ENCODE measurements at places on chromosomes 1 and 21.

DNA sequence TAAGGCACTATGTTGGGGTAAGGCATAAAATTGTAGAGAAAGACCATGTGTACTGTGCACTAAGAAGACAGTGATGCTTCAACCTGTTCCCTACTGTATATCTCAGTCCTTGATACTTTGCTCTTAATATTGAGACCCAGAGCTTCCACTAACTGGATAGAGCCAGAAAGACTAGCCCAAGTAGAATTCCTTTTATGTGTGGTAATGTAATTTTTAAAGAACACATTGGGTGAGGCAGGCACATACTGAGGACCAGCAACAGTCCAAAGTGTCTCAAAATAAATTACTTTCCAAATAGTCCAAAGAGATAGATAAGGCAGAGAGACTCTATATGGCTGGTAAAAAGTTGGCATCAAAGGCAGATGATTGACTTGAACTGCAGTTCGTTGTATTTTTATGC lies 31.4 kb upstream of the MROH9 start:
- no peak for DNase-seq

DNA sequence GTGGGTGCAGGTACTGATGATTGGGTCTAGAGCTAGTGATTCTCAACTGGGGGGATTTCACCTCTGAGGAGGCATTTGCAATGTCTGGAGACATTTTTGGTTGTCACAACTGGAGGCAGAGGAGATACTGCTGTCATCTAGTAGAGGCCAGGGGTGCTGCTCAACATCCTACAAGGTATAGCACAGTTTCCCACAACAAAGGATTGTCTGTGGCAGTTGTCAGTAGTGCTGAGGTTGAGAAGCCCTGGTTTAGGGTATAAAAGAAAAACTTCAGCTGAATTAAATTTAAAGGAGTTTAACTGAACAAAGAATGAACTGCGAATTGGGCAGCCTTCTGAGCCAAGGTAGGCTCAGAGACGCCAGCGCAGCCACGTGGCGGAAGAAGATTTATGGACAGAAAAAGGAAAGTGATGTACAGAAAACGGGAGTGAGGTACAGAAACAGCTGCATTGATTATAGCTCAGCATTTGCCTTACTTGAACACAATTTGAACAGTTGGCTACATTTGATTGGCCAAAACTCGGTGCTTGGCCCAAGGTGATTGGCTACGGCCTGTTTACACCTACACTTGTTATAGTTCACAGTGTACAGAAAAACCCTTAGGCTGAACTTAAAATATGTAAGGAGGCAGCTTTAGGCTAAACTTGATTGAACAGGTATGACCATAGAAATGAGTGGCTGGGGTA lies 40.4 kb downstream of the MPZL1 start:
- DNase-seq = no peak

- no peak for DNase-seq
These were observed 21.5 kb downstream of the EPHB2 start for GRCh38 chr1:22731924-22732720.

DNA sequence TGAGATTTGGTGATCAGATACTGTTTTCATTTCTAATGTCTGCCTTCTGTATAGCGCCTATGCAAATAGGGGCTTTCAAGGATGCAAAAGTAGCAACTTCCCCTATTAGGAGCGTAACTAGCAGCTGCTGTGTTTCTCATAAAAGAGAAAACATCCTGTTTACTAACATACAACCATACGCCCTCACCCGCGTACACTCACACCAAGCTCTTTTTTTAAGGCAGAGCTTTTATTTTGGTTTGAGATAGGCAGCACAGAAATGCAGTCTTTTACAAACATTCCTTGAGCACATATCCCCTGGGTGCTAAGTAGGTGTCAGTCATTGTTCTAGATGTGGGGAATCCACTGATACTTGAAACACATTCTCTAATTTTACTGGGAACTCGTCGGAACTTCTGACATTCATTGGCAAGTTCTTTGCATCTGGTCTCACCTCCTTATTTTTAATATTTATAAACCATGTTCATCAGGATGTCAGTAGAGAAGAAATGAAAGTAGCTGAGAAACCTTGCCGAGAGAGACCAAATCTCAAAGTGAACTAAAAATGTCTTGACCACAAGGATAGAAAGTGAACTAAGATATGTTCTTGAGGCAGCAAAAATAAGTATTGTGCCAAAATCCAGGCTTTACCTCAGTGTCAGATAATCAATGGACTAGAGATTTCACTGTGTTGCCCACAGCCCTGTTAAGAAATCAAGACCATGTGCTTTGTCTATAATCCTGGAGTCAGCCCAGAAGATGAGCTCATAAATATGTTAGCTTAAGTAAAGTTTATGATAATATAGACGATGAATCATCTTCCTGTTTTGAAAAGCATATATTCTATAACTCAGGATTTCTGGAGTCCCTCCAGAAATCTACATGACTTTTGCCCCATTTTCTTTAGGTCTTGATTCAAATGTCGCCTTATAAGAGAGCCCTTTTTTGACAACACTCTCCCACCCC lies 350.9 kb downstream of the ST6GALNAC3 start:
- DNase-seq = no peak

GRCh38 chr1:76113446-76113845 lies 38.9 kb downstream of the ST6GALNAC3 start:
- no peak for DNase-seq

DNA sequence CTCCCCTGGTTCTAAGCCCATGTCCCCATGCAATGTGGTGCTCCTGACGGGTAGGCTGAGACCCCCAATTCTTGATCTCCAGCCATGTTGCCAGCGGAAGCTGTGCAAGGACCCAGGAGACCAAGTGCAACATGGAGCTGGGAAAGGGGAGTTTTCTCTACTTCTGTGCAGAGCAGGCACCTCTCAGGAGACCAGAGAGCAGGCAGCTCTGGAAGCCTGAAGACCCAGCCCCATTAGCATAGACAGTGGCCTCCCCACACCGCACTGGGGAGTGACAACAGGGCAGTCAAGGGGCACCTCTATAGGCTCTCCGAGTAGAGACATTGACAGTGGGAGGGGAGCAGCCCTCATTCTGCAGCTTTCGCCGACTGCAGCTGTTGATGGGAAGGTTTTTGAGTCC lies 410.2 kb downstream of the MATN1 start:
- no peak for DNase-seq

DNA sequence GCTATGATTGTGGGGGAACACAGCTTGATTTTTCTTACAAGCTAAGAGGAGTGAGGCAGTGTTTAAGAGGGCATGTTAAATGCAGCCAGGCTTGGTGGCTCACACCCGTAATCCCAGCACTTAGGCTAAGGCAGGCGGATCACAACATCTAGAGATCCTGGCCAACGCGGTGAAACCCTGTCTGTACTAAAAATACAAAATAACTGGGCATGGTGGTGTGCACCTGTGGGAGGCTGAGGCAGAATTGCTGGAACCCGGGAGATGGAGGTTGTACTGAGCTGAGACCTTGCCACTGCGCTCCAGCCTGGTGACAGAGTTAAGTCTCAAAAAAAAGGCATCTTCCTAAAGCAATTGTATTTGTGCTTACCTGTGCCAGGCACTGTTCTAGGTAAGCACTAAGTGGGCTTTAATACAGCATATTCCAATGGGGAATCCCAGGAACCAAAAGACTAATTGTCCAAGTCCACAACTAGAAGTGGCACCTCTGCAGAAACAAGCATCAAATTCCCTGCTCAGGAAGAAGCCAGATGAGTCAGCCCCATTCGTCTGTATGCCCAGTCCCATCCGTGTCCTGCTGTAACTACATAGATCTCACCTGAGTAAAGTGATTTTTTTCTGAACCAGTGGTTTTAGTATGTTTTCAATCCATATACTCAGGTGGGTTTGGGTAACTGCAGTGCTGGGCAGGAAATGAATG lies 4.6 kb downstream of the RCC1 start:
- DNase-seq = no peak

GRCh38 chr1:51768971-51769588 lies 109.4 kb downstream of the NRDC start:
- no peak for DNase-seq

- DNase-seq = no peak
These were observed 2.2 kb downstream of the SLC30A2 start for GRCh38 chr1:26043765-26044164.

DNA sequence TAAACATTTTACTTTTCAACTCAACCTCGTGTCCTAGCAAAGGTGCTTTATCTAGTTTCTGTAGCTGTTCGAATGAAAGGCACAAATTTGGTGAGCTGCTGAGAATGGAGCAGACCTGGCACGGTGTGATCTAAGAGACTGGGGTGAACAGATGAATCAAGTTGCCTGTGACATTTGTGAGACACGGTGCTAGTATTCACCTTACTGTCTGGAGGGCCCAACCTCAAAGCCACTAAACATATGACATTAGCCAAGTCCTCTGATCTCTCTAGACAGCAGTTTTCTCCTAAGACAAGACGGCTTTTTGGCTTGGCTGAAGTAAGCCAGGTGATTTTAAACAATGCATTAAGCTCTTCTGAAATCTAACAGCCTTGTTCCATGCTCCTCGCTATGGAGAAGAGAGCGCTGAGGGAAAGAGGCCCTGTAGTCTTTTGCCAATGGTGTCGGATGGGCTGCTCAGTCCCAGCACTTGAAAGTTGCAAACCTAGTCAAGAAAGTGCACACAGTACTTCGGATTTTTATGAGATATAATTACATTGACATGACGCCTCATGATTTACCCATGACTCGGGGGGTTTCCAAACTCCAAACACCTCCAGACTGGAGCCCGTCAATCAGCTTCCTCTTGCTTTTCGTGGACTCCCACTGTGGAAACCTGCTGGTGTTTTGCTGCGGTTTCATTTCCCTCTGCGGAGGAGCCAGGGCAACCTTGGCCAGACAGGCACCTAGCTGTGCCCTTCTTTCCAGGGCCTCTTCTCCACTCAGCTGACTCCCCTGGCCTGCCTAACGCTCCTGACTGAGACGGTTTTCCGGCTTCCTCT lies 794 bp upstream of the TOR3A start:
- peak; percentile 8 for DNase-seq

- no peak for DNase-seq
These were observed 5.5 kb downstream of the NCAM2 start for GRCh38 chr21:21003701-21004100.

DNA sequence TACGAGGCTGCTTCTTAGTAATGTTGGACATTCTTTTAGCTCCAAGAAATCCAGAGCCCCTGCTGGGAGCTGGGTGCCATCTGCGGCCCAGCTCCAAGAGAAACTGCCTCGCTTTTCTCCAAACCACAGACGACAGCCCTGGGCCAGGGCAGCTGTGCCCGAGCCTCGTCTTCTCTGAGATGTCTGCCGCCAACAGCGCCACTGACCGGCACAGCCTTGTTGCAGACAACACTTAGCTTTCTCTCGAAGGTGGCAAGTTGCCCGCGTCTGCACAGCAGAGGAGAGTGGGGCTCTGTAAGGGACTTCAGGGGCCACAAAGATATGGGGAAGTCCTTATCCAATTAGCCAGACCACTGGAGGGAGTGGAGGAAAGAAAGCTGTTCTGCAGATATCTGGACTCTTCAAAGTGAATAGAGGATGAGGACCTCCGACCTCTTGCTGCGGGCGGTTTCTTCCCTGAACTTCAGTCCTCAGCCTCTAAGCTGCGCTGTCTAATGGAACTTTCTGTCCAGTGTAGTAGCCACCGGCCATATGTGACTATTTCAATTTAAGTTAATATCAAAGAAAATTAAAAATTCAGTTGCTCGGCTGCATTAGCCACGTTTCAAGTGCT lies 63.9 kb upstream of the DISP3 start:
- no peak for DNase-seq

DNA sequence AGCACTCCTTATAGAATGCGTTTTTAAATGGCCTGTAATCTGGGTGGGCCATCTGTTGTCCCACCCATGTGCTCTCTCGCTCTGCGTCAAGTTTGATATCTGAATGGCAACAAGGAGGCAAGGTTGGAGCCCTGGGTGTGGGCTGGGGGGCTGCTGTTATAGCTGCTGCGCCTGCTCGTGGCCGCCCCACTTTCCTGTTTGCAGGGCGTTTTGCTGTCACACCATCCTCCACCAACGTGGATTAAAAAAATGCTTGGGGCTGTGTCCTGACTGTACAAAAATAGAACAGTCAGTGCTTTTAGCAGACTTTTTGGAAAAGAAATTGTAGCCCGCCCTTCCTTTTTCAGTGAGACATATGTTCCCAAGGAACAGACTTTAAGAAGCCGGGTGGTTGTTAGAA lies 25.4 kb downstream of the UMODL1 start:
- no peak for DNase-seq

GRCh38 chr1:99004254-99004860 lies 304 bp downstream of the PLPPR5 start:
- no peak for DNase-seq

DNA sequence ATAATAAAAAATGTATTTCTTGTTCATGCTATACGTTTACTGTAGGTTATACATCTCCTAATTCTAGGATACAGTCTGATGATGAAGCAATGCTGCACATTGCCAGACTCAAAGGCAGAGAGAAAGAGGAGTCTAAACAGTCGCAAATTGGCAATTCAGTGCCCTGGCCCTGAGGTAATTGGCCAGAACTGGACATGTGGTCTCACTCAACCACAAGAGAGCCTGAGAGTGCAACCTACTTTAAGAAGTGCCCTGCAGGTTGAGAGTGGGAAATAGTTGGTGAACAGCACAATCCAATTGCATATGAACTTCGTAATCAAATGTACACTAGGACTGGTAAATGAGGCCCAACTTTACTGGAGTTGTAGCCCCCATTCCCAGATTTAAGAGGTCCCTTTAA lies 5.0 kb upstream of the SLC35A3 start:
- no peak for DNase-seq

DNA sequence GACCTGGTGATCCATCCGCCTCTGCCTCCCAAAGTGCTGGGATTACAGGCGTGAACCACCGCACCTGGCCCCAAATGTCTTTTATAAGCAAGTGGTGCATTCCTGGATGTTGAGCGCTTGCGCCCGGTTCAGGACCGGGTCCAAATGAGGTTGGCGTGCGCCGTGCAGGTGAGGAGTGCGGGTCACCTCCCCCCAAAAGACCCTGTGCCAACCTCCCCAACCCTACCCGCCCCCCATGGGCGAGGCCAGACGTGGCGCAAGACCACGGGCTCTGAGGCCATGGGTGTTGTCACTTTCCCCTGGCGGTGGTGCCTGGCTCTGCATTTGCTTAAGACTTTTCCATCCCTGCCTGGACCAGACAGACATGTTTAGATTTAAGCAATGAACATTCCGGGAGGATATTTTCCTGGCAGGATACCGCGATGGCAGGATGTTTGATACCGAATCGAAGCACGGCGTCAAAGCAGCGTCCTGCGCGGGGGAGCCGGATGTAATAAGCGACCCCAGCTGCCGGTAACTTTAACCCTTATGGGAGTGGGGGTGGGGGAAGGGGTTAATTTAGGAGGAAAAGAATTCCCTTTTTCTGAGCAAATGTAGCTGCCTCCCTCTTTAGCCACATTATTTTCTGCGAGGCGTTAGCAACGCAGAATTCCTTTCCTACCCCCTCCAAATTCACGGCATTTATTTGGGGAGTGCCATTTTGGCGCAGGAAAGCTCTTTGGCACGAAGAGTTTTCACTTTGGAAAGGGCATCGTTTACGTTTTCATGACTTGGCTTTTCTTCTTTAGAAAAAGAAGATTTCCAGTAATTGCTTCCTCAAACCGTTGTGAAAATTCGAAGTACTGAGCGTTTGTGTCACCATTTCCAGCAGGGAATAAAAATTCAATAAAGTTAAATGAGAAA lies 27.8 kb upstream of the RNF187 start:
- DNase-seq = no peak

- DNase-seq = no peak
These were observed 12.6 kb upstream of the LAPTM5 start for GRCh38 chr1:30770150-30770549.

All from stimulated activated CD8-positive, alpha-beta memory T cell treated with anti-CD3 and anti-CD28 coated beads, Interleukin-12 subunit alpha, Interleukin-12 subunit beta, amount 100 ng/mL, for 1 hour (primary cell).